NCI-H2081 (cell line): ENCODE measurements at places on chromosomes 4 and X.

DNA sequence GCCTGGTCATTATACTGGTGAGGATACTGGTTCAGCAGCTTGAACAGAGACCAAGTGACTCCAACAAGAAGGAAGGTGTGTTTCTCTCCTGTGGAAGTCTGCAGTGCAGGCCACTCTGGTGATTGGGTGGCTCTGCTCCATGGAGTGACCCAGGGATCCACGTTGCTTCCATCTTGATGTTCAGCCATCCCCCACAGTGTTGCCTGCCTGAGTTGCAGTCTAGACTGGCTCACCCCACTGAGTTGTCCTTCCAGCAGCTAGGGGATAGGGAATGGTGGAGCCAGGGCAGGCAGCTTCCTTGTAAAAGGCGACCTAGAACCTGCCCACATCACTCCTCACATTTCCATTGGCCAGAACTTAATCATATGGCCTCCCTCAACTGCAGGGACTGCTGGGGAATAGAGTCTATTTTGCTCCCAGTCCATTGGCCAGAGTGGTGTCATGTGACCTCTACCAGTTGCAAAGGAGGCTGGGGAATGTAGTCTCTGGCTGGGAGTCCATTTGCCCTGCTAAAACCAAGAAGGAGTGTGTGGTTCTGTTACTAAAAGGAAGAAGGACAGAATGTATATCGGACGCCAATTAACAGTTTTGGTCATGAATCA, 8.0 kb downstream of the MAN2B2 start:
- DNase-seq = no peak

- DNase-seq = no peak
Measured at GRCh38 chr4:55014876-55015275, 110.5 kb downstream of the KDR start.

DNA sequence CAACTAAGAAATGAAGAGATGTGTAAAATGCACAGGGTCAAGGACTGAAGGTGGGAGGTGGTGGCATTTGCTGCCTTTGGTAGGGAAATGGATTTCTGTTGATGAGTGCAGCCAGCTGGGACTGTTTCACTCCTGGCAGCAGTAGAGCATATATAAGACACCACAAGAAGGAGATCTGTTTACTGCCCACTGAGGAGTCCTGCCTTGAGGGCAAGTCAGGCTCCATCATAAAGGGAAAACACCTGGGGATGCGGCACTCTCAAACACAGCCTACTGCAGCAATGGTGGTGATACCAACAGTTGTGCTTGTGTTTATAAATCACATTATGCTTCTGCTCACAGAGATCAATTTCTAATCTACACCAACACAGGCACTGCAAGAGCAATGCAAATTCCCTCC, 222.1 kb downstream of the TACR3 start:
- no peak for DNase-seq

DNA sequence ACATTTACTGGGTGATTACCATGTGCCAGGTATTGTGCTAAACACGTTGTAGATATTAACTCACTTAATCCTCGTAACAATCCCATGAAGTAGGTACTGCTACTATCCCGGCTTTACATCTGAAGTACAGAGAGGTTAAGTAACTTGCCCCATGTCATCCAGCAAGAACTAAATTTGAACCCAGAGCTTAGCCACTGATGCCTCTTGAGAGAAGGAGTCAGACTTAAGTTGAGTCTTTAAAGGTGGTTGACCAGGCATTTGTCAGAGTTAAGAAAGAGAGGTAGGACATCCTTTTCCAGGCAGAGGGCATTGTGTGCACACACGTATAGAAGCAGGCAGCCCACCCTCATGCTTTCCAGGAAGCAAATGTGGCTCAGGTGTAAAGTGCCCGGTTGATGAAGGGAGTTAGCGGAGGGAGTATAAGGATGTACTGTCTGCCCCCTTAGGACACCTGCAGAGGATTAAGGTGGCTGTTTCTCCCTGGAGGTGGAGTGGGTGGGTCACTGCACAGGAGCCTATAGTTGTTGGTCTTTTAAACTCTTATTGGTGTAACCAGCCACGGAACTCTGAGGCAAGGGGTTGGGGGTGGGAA, 335 bp upstream of the CD38 start:
- DNase-seq = no peak

DNA sequence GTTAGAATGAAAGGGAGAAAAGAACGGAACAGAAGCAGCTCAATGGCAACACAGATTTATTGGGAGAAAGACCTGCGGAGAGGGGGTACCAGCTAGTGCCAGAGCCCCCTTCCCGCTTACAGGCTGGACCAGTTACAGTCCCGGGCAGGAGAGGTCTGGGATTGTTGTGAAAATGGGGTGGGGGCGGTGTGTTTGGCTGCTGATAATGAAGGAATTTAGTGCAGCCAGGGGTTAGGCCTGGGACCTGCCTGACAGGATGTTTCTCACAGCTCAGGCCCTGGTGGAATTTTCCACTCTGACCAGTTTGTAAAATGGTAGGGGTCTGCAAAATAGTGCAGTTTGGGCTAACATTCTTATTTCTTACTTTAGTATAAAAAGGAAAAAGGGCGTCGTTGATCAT, 75.4 kb upstream of the SPIN4 start:
- no peak for DNase-seq

DNA sequence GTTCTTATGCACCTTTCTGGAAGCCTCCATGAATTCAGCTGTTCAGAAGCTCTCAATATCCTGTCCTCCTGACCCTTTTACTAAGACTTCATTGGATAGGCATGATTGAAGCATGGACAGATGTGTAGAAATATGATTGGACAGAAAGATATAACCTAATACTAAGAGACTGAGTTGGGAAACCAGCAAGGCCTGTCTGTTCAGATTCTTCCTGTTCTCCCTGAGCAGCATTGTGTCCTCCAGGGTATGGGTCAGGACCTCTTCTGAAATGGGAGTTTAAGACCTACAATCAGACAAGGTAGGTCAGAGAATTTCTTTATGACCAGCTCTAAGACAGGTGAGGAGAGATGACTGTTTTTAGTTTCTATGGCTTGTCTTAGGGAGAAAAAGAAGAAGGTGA, 23.9 kb upstream of the MAGEA11 start:
- DNase-seq = no peak
